ENCODE measurements at places on chromosomes 2 and 18.

DNA sequence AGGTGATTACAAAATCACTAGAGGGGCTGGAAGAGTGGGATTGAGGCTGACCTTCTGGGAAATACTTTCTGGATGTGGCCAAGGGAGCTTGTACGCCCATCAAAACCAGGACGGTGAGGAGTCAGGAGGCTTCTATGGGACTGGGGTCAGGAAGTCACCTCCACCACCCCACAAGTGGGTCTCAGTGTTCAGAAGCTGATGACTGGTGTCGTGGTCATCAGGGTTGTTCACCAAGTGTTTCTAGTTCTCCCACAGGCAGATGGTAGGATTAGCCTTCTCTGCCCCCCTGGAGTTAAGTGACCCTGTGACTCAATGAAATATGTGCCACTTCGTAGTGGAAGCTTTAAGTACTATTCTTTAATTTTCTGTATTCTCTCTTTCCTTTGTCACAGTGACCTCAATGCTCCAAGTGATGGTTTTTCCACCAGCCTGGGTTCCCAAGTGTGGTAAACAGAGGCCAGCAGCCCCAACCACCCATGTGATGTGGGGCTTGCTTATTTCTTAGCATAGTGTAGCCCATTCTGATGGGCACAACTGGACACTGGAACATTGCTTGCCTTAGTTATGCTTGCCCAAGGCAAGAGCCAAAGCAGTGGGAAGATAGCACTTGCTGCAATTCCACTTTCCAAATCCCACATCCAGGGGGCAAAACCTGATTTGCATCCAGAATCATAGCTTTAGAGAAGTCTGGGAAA is 258.8 kb downstream of the CYP26B1 start:
- DNase-seq: no peak

DNA sequence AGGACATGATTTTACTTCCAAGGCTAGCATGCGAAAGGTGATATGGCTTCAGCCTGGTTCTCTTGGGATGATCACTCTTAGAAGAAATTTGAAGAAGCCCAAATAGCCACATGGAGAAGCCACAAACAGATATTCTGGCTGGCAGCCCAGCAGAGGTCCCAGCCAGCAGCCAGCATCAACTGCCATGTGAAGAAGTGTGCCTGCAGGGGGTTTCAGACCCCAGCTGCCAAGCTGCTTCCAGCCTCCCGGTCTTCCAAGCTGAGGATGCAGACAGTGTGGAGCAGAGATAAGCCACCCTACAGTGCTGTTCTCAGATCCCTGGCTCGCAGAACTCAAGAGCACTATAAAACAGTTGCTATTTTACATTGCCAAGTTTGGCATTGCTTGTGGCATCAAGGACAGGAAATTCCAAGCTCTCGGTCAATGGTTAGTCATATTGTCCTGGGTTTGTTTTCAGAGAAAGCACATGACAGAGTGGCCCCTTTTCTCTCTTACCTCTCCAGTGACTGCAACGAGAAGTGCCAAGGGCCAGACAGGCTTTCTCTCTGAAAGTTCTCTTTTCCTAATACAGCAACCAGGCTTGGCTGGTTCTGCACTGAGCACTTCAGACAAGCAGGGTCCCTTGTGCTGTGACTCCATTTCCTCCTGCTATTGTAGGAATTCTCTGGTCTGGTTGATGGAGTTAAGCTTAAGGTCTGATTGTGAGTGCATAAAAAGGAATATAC is 223.7 kb downstream of the ANKRD30B start:
- no peak for DNase-seq

GRCh38 chr18:48994044-48994651 is 43.4 kb upstream of the SMAD7 start:
- DNase-seq: no peak

GRCh38 chr2:56286936-56287335 is 103.1 kb downstream of the CCDC85A start:
- DNase-seq: no peak

- no peak for DNase-seq
Measured at GRCh38 chr2:11117776-11118175, 37.5 kb upstream of the SLC66A3 start.

DNA sequence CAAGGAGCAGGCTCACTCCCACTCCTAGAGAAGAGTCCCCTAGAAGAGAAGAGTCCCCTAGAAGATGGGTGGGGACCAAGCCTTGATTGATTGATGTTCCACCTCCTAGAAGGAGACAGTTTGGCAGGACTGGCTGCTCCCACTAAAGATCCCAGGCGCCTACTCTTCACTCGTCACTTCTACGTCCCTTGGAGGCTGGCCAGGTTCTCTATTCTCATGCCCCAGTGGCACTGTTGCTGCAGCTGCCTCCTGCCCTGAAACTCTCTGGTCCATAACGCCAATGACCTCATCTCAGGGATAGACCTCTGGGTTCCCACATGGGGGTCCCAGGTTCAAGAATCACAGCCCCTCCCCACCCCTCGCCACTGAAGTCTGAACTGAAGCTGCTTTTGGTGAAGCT is 2.5 kb upstream of the SP140L start:
- DNase-seq: no peak

DNA sequence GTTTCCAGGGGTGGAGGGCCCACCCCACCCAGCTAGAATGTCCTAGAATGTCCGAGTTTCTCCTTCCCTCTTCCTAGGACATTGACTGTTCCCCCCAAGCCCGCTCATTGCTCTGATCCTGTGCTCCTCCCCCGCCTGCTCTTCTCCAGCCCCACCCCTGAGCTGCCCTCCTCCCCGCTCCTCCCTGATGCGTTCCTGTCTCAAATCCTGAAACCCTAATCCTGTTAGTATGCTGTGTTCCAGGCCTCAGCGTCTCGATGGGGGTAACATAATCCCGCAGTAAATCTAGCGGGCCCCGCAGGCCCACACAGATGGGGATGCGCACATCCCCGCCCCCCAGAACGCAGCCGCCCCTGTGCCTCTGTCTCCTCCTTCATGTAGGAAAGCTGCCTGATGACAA is 51.3 kb downstream of the NRP2 start:
- no peak for DNase-seq

- DNase-seq: no peak
Measured at GRCh38 chr18:58793361-58793760, 71.3 kb upstream of the ZNF532 start.

GRCh38 chr18:25164848-25165811 is 186.8 kb downstream of the ZNF521 start:
- DNase-seq: no peak

- DNase-seq: no peak
Measured at GRCh38 chr2:176200971-176201370, 12.5 kb downstream of the HOXD1 start.

DNA sequence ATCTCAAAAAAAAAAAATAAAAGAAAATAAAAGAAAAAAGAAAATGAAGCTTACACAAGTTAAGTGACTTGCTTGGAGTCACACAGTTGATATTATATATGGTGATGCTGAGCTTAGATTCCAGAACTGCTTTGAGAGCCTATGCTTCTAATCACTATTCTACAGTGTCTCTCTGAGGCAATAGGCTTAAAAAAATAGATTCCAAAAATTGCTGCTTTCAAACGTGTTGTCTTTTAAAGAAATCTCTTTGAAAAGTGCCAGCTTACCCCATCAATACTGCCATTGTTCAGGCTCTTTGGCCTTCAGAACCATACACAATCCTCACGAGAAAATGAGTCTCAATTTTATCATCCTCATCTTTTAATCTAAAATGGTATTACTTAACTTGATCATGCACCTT is 102.6 kb downstream of the CDK15 start:
- no peak for DNase-seq

DNA sequence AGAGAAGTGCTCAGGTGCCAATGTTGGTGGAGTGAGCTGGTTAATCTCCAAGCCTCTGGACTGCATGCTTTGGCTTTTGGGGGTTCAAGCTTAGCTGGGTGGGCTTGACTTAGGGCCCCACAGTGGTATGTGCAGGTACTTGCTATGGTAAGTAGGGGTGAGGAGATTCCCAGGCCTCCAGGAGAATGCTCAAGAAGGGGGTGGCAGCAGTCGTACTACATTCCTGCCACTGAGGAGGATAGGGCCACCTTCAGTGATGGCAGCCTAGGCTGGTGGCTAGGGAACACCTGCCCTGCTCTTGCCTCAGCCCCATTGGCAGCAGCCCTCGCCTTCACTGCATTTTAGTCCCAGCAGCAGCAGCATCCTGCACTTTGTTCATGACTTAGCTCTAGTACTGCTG is 55.6 kb upstream of the MYL1 start:
- no peak for DNase-seq

DNA sequence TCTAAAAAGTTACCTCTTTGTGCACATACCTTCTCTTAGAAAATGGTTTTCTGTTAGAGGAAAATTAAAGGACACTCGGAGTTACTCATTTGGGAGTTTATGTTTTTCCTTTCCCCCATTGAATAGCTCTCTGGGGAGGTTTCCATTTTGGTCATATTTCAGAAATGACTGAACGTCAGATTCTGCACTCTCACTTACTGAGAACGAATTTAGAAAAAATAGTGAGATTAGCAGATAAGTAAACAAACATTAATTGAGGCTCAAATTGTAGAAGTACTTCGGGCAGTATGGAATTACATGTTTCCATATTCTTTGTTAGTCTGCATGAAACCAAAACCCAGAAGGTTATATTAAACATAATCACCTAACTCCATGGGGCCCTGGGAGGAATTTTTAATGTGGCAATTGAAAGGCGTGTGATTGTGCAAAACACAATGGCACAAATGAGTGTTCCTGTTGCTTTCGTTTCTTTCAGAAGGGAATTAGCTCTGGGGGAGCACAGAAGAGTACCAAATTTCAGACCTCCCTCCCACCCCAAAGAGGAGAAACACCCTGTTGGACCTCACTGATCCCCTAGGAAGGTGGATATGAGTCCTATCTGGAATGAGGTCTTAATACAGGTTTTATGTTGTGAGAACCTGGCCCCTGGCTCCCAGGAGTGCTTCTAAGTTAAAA is 212.3 kb downstream of the BCL2 start:
- no peak for DNase-seq

- no peak for DNase-seq
Measured at GRCh38 chr2:24886126-24886501, 33.9 kb downstream of the ADCY3 start.

DNA sequence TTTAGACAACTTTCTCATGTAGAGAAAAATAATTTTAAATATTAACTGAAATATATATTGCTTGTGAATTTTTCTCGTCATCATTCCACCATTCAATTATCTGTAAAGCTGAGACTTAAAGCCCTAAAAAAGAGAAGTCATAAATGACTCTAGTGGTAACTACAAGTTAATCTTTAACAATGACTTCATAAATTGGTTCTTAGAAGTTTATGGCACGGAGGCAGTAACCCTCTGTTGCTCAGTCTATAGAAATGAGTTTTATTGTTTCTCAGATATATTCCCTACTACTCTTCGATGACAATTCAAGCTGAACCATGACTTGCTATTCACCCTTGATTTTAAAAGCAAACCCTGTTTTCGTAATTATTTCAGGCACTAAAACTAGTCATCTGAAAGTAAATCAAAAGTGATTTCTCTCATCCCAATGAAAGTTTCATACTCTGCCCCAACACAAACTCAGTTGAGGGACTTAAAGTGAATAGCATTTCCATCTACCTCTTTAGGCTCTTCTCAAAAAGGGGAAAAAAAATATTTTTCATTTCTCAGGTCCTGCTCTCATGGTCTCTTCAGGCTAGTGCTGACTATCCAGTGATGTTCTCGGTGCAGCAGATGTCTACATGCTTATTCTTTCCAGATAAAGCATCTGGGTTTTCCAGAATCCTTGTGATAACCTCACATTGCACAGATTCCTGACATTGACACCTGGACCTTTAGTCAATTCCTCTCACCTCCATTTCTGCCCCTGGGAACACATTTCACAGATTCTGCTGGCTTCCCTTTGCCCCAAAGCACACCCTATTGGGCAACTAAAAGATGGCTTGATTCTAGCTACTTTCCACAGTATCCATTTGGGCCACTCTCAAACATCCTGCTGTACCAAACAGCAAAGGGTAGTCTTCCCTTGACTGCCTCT is 207.8 kb upstream of the LRATD1 start:
- no peak for DNase-seq

- DNase-seq: no peak
Measured at GRCh38 chr2:194155431-194155830, 1501.6 kb upstream of the SLC39A10 start.

DNA sequence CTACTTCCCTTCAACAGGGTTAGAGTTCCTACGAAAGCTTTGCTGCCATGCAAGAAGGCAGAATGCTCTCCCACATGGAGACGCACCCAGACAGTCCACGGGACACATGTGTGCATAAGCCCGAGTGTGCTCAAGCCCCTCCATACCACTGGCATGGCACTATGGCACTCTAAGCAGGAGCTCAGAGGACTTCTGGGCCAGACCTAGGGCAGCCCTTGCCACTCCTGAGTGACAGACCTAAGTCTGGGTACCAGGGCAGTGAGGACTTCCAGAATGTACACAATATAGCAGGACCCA is 11.4 kb upstream of the ARID5A start:
- DNase-seq: no peak

GRCh38 chr2:48471048-48471474 is 58.9 kb upstream of the STON1 start:
- no peak for DNase-seq

GRCh38 chr2:84944295-84944909 is 26.6 kb upstream of the KCMF1 start:
- no peak for DNase-seq

GRCh38 chr18:58253318-58253717 is 209.3 kb downstream of the NEDD4L start:
- DNase-seq: no peak

DNA sequence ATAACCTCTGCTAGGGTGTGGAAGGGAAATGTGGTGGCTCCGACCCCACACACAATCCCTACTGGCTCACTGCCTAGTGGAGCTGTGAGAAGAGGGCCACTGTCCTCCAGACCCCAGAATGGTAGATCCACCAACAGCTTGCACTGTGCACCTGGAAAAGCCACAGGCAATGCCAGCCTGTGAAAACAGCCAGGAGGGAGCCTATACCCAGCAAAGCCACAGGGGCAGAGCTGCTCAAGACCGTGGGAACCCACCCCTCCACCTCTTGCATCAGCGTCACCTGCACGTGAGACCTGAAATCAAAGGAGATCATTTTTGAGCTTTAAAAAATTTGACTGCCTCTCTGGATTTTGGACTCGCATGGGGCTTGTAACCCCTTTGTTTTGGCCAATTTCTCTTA is 249.0 kb upstream of the CDH2 start:
- no peak for DNase-seq

- no peak for DNase-seq
Measured at GRCh38 chr2:10940596-10940995, 28.9 kb downstream of the KCNF1 start.

DNA sequence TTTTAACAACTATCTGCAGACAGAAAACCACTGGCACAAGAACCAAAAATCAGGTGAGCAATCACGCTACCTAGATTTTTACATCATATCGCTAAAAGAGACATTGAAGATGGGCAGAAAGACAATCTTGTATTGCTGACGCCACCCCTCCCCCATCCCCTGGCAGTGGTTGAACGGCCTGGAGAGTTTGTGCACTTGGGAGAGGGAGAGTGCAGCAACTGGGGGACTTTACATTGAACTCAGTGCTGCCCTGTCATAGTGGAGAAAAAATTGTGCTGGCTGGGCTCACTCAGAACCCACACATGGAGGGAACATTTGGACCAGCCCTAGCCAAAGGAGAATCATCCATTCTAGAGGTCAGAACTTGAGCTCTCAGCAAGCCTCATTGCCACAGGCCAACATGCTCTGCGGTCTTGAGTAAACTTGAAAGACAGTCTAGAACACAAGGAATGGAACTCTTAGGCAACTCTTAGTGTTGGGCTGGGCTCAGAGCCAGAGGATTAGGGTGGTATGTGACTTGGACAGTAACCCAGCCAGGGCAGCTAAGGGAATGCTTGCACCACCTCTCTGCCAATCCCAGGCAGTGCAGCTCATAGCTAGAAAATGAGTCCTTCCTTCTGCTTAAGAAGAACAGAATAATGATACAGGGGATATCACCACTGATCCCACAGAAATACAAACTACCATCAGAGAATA is 220.0 kb upstream of the CYP26B1 start:
- no peak for DNase-seq

GRCh38 chr18:23878336-23878900 is 136.1 kb upstream of the TTC39C start:
- no peak for DNase-seq

Measured in activated CD4-positive, alpha-beta T cell treated with anti-CD3 and anti-CD28 coated beads for 4 hours (primary cell).